Hepatocyte (in vitro differentiated cells): ENCODE measurements at places on chromosomes 4 and X.

DNA sequence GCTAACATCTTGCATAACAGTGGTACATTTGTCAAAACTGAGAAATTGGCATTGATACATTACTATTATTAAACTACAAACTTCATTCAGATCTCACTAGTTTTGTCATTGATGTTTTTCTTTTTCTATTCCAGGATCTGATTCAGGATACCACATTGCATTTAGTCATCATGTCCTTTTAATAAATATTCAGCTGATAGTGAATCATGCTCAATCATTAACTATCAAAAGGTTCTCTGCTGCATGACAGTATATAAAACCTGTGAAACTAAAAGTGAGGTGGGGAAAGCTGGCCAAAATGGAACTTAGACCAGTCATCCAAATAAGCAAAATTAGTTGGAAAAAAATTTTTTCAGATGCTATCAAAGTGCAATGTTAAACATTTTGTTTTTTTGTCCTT lies 28.1 kb upstream of the HS6ST2 start:
- no peak for DNase-seq

DNA sequence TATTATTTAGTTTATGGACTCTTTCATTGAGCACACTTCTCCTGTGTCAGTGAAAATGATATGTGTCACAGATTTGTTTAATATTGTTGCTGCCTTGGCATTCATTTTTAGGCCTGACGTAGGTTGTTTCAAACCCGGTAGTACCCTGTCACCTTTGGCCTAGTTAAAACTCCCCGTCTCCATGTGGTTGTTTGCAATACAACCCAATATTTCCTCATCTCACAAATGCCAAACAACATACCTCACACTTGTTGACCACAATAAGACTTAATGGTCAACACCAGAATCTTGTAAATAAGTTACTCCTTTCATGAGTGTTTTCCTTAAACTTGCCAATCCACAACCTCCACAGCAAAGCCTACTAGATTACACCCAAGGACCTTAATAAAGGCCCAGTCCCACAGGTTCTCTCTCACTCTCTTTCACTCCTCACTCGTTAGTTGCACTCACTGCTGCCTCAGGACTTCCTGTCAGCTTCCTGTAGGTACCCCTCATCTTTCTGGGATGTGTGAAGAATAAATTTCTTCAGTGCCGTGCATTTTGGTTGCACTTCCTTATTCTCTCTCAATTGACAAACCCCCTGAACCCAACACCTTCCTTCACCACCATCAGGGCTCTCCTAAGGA lies 31.3 kb downstream of the IL13RA2 start:
- DNase-seq, result no peak

DNA sequence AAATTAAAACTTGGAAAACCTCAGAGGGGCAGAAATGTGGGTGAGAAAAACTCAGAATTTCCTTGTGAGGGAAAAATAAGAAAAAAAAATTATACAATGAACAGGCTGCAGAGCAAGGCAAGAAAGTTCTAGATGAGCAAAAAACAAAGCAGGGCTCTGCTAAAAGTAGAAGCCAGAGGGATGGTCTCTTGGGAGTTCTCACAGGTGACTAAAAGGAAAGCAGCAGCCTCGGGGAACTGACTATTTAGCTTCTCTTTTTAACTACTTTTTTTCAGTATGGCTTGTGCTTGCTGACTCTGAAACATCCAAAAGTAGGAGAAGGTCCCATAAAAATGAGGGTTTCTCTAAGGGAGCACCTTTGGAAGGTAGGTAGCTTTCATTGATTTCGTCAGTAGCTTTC lies 36.4 kb downstream of the PCDH19 start:
- no peak for DNase-seq

GRCh38 chr4:48388525-48389154 lies 47.3 kb downstream of the SLAIN2 start:
- DNase-seq, result no peak

DNA sequence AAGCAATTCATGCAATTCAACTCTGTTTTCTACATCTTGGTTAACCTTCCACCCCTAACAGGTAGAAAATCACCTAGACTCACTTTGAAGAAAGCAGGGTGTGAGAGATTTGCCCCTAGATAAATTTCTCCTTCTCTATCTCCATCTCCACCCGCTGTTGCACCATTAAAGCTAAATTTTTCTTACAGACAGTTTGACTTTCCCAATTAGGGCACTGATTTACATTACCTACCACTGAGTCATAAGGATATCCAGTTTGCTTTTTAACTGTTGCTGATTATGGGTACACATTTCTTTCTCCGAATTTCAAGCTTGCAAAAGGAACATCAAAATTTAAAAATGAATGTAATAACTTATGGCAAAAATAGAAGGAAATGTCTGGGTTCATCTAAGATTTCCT lies 13.0 kb downstream of the SLC7A11 start:
- DNase-seq, result no peak

- DNase-seq, result no peak
Observed at GRCh38 chr4:53208753-53209152, 157.1 kb downstream of the SCFD2 start.

DNA sequence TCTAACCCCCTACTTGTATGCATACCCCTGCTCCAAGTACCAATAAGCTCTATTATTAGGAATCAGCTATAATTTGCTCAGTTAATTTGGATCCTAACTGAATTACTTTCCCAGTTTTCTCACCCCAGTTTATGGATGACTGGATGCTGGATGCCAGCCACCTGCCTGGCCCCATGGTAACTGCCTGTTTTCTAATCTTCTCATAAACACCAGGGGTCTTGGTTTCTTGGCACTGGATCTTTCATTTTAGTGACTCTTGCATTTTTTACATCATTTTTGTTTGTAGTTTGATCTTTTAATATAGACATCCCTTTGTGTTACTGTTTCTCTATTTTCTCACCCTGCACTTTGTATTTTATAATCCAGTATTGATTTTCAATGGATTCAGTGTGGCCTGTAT lies 246.8 kb downstream of the ADGRL3 start:
- DNase-seq, result no peak
